M059J (cell line): ENCODE measurements at places on chromosomes 1 and 21.

DNA sequence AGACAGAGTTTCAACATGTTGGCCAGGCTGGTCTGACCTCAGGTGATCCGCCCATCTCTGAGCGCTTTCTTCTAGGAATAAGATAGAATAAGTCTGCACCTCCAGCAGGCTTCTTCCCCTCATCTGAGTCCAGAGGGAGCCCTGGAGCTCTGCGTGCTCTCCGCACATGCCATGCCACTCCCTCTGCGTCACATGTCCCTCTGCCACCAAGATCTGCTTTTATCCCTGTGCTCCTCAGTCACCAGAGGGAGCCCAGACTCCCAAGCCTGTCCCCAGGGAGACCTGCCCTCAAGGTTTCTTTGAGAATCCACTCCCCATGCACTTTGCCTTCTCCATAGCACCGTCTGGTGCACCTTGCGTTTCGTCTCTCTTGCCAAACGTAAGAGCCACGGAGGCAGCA, 213.0 kb downstream of the CAMTA1 start:
- DNase-seq = no peak

GRCh38 chr1:1137256-1138045, 21.6 kb upstream of the C1orf159 start:
- no peak for DNase-seq

DNA sequence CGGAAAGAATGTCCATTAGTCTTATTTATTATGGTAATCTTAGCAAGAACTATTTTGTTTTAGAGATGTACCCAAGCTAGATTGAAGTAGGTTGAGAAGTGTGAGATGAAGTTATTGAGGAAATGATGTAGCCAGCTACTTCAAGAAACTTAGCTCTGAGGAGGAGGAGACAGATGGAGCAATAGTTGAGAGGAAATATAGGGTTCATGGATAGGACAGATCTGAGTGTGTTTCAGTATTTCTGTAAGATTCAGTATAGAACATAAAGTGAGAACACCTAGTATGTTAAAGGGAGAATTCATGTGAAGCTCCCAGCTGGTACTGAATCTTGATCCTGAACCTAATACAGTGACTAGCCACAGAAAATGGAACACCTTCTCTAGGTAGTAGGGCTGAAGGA, 28.9 kb downstream of the TSNAX start:
- DNase-seq = no peak

DNA sequence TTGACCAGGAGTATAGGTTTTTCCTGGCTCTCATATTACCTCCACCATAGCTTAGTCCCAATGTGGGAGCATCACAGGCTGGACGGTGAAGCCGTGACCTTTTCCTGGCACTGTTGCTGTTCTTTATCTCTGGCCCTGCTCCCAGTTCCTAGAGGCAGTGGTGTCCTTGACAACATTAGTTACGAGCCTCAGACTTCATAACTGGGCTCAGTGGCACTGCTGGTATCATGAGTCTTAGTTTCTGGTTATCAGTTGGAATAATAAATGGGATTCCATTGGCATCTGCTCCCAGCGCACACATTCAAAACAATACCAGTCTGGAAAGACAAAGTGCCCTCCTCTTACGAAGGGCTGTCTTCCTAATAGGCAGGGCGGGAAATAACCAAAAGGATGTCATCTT, 8.0 kb downstream of the RNPEP start:
- no peak for DNase-seq

DNA sequence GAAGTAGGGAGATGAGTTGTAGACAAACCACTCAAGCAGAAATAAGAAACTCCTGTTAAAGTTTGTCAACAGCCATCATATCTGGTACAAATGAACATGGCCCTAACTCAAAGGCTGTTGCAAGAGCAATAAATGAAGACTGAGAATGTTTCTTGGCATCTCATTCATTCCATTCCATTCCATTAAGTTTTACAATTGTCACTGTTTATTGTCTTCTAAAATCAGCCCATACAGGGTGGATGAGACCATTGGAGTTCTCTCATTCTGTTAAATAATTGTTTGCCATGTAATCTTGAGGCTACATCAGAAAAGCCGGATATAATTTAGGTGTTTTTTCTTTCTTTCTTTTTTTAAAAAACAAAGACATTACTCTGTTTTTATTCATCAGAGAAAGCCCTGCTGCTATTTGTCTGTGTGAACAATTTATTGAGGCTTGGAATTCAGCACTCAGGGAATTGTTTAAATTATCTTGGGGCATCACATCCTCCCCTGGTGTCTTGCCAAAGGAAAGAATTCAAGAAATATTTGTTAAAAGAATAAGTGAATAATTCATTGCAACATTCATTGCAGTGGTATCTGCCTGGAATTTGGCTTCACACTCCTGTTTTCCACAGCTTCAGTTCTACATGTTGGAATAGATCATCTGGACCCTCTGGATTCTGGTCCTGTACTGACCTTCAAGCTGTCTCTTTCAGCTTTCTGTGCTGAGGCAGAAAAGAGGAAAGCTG, 604.5 kb downstream of the PLPP3 start:
- DNase-seq = peak; percentile 83

GRCh38 chr1:181551249-181551648, 67.9 kb downstream of the CACNA1E start:
- DNase-seq = no peak

DNA sequence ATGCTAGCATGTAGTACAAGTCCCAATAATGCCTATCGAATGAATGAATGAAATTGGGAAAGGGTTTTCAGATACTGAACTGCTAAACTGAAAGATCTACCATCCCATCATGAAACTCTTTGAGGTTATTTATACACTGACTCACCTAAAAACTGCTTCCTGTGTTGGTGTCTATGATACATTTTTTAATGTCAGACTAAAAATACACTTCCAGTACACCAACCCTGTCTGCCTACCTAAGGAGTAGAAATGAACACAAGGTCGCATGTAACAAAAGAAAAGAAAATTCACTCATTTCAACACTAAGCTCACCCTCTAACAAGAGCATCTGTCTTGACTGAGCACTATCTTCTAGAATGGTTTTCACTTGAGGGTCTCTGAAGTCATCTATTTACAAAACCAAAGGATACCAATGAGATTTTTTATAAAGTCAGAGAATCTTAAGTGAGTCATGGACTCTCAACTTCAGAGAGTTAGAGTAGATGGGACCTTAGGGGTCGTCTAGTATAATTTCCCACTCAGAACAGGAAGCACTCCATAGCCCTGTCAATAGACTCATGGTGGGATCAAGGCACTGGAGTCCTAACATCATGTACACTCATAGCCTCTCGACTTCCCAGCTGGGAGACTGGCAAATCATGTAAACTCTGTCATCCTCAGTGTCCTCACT, 53.4 kb downstream of the WLS start:
- DNase-seq = peak; percentile 55

GRCh38 chr1:30410153-30410851, 313.1 kb downstream of the MATN1 start:
- DNase-seq = no peak

GRCh38 chr1:53951697-53952096, 5.5 kb downstream of the LRRC42 start:
- no peak for DNase-seq

GRCh38 chr1:110548381-110548780, 29.4 kb upstream of the KCNA10 start:
- DNase-seq = peak; percentile 28

- DNase-seq = no peak
These were observed 10.5 kb downstream of the KIF21B start for GRCh38 chr1:201013031-201013485.

- DNase-seq = peak; percentile 61
These were observed 29.3 kb downstream of the TMEM200B start for GRCh38 chr1:29094433-29094832.

GRCh38 chr21:16363518-16363917, 633.7 kb downstream of the USP25 start:
- DNase-seq = no peak

DNA sequence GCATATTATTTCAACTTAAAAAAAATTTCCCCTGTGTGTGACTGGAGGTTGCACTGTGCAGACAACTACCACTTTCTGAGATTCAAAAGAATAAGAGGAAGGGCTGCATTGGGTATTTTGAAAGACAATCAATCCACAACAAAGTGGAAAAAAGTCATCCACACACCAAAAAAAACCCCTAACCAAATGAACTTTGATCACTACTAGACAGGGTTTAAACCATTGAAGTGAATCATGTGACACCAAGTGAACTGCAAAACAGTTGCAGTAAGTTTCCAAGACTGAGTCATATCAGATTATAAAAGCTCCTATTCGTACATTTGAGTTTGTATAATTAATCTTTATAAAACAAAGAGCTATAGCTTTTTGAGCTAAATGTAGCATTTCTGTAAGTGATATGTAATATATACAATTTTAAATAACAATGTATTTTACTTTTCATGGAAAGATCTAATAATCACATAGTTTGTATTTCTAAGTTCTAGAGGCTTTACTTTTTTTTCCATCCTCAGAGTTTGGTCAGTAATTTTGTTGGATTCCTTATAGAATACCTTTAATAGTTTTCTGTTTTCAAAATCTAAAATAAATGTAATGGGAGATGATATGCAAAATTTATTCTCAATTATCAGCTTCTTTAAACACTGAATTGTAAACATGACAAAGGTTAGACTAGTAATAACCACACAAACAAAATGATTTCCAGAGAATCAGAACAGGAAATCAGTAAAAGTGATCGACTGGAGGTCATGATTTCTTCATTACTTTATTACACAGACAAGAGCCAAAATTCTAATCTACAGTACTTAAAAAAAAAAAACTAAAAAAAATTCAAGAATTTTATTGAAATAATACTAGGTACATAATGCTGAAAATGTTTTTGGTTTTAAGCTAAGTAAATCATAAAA, 50.5 kb upstream of the GFI1 start:
- peak; percentile 66 for DNase-seq

GRCh38 chr1:9490605-9491339, 48.5 kb upstream of the SLC25A33 start:
- DNase-seq = peak; percentile 79

DNA sequence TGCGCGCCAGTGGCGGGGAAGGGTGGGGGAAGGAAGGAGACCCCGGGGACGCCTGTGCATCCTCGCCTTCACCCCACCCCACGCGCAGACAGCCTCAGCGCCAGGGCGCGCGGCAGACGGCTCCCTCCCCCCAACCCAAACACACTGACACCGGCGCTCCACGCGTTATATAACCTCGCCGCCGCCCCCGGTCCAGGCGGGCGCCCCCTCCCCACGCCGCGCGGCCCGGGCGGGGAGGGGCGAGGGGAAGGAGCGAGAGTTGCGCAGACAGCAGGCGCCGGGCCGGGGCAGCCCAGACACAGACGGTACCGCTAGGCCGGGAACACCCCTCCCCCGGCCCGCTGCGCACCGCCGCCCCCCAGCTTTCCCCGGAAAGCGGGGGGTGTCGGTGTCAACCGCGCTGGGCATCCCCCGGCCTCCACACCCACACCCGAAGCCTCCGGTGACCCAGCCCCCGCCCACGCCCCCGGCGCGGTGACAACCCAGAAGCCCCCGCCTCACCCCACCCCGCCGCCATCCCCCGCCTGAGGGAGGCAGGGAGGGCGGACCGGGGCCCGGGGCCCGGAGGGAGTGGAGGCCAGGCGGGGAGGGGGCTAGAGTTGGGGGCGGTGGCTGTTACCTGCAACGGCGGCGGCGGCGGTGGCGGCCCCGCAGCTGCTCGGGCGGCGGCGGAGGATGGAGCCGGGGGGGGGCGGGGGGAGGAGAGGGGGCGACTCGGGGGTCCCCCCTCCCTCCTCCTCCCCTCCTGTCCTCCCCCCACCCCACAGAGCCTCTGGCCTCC, 432 bp downstream of the AKT3 start:
- no peak for DNase-seq

- no peak for DNase-seq
These were observed 203.5 kb upstream of the NEGR1 start for GRCh38 chr1:72485801-72486200.
